Breast epithelium (tissue), 4 donors: ENCODE measurements at places on chromosomes 11 and 22. TPM values are rescaled to one million over a fixed set of nuclear protein-coding genes. Genes with fewer than 3 reads are reported as not detected.

- no peaks in the 10 kb centered on the region for H3K36me3 ChIP-seq
- no peaks in the 10 kb centered on the region for H3K27me3 ChIP-seq
- peak; percentile 18 for DNase-seq
- H3K27ac ChIP-seq, result no peak overlapping the region
- H3K4me3 ChIP-seq, result no peak overlapping the region
Observed at GRCh38 chr22:35310556-35311550, 11.2 kb downstream of the TOM1 start.

- no peaks in the 10 kb centered on the region for H3K36me3 ChIP-seq
- peak overlapping the region; percentile 87 for H3K27ac ChIP-seq
- H3K27me3 ChIP-seq, result no peaks in the 10 kb centered on the region
- no peak overlapping the region for H3K4me3 ChIP-seq
Observed at GRCh38 chr11:2912498-2912897, 16.7 kb downstream of the PHLDA2 start.

DNA sequence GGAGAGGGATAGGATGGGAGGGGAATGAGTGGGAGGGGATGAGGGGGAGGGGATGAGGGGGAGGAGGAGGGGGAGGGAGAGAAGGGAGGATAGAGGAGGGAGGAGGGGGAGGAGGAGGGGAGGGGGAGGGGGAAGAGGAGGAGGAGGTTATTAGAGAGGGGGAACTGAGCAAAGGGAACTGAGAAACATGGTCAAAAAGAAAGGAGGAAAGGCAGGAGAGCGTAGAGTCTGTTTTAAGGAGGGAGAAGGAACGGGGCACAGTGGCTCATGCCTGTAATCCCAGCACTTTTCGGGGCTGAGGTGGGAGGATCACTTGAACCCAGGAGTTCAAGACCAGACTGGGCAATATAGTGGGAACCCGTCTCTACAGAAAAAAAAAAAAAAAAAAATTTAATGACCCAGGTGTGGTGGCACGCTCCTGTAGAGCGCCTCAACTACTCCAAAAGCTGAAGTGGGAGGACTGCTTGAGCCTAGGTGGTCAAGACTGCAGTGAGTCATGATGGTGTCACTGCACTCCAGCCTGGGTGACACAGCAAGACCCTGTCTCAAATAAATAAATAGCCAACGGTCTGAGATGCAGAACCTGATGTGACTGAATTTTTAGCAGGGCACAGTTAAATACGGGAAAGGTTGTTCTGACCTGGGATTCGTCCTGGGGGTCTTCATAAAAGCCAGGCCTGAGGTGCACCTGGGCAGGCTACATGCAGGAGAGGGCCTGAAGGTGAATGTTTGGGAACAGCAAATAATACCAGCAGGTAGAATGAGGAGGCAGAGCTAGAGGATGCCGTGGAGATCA, 4.0 kb downstream of the B3GNT6 start:
- no peaks in the 10 kb centered on the region for H3K36me3 ChIP-seq
- H3K4me1 ChIP-seq, result no peaks in the 10 kb centered on the region
- no peak for DNase-seq
- H3K27ac ChIP-seq, result no peak overlapping the region
- H3K27me3 ChIP-seq, result peaks cover 36% of the 10 kb centered on the region
- H3K4me3 ChIP-seq, result no peak overlapping the region

DNA sequence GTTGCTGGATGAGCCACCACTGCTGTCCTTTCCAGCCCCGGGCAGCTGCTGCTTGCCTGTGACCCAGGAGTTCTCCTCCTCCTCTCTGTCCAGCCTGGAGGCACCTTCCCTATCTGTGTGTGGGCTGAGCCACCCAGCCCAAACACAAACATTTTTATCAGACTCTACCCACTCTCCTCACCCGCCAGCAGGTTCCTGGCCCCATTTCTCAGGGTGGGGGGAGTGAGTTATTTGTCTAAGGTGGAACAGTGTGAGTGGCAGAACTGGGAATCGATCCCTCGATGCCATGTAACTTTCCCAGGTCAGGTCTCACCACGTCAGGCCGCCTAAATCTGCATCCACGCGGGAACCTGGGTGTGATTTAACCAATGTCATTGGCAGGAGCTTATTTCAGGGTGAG, 20.8 kb upstream of the SMIM38 start:
- H3K4me3 ChIP-seq, result no peak overlapping the region
- H3K4me1 ChIP-seq, result no peaks in the 10 kb centered on the region
- H3K27me3 ChIP-seq, result no peaks in the 10 kb centered on the region
- H3K36me3 ChIP-seq, result no peaks in the 10 kb centered on the region

C22orf42 gene
- total RNA-seq, result not detected

- no peak for DNase-seq
- H3K4me1 ChIP-seq, result no peaks in the 10 kb centered on the region
- H3K27me3 ChIP-seq, result no peaks in the 10 kb centered on the region
- H3K27ac ChIP-seq, result peak overlapping the region; percentile 12
- H3K36me3 ChIP-seq, result no peaks in the 10 kb centered on the region
Observed at GRCh38 chr11:118211006-118211405, 13.8 kb downstream of the JAML start.

HEPHL1 gene
- total RNA-seq, result not detected

DNA sequence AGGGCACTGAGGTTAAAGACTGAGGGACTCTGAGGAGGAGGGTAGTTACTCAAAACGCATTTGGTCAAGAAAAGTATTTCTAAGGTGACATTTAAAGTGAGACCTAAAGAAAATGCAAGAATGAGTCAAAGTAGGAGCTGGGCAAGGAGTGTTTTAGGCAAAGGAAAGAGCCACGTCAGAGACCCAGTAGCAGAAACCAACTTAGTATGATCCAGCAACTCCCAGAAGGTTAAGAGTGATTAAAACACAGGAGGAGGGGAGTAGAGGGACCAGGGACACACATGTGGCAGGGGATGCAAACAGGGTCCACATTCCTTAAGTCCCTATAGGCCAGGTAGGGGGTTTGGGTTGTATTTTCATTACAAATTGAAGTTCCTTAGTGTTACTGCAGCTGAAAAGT, 24.3 kb upstream of the CCDC34 start:
- no peaks in the 10 kb centered on the region for H3K4me1 ChIP-seq
- no peak overlapping the region for H3K4me3 ChIP-seq
- H3K27ac ChIP-seq, result no peak overlapping the region
- no peaks in the 10 kb centered on the region for H3K36me3 ChIP-seq
- DNase-seq, result no peak

DNA sequence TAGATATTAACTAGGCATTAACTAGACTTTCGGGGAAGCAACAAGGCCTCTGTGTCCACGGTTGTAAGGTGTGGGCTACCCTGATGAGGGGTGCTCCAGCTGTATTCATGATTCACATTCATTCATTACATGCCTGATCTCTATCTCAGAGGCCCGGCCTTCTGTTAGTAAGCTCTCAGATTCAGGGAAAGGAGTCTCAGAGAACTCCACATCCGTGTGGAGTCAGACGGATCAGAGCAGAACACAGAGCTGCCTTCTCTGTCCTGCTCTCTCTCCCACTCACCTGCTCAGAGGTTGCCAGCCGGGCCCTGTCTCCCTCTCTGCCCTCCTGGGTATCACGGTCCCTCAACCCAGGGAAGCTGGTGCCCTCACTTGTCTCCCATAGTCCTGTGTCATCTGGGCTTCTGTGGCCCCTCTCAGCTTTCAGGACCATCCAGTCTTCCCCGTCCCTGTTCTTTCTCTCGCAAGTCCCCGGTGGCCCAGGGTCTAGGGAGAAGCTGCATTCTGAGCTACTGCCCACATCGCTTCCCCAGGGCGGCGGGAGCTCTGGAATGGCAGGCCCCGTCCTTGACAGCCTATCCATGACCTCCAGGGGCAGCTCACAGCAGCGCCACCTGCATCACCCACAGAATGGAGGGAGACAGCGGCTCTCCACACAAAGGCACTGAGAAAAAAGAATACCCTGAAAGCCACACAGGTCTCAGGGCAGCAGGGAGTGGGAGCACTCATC, 4.3 kb downstream of the TP53AIP1 start:
- no peak for DNase-seq
- no peak overlapping the region for H3K27ac ChIP-seq
- H3K36me3 ChIP-seq, result no peaks in the 10 kb centered on the region
- no peaks in the 10 kb centered on the region for H3K4me1 ChIP-seq

GRCh38 chr11:128519338-128519737, 68.0 kb downstream of the ETS1 start:
- peaks cover 11% of the 10 kb centered on the region for H3K4me1 ChIP-seq
- peak overlapping the region; percentile 56 for H3K27ac ChIP-seq
- H3K27me3 ChIP-seq, result no peaks in the 10 kb centered on the region
- DNase-seq, result no peak
- H3K36me3 ChIP-seq, result no peaks in the 10 kb centered on the region

DNA sequence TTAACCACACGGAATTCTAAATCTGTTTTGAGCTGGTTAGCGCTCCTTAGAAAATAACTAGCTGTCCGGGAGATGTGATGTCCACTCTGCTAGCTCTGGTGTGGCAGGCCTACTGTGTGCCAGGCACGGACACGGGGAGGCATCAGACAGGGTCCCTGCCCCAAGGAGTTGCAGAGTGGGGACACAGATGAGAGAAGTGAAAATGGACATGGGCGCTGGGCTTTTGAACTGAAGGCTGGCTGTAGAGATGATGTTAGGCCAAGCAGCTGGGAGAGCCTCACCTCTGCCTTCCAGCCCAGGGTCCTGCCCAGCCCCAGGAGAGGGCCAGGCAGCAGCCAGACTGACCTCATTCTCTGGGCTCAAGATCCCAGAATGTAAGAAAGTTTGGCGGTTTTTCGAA, 368.6 kb downstream of the CTTN start:
- no peak overlapping the region for H3K27ac ChIP-seq
- H3K4me3 ChIP-seq, result no peak overlapping the region
- no peaks in the 10 kb centered on the region for H3K4me1 ChIP-seq
- H3K27me3 ChIP-seq, result no peaks in the 10 kb centered on the region

DNA sequence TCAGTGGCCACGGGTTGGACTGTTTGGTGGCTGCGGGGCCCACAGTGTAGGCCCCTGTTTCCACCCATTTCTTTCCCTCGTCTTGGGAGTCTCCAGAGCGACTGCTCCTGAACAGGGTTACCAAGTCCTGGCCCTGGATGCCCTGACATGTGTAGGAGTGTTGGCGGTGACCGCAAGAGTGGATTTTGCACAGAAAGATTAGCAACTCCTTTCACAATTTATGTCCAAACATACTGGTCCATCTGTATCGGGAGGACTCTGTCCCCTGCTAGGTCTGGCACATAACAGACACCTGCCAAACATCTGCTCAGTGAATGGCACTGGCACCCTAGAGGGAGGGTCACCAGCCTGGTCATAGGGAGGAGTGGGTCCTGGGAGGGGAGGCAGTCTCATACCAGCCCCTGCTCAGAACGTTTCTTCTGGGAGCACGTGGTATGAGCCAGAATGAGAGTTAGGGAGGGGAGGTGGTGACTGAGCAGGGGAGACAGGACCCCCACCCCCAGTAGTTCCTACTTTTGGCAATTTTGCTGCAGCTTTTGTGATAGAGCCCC, 3.4 kb upstream of the APOA1 start:
- no peaks in the 10 kb centered on the region for H3K36me3 ChIP-seq
- H3K27ac ChIP-seq, result no peak overlapping the region
- DNase-seq, result no peak

DNA sequence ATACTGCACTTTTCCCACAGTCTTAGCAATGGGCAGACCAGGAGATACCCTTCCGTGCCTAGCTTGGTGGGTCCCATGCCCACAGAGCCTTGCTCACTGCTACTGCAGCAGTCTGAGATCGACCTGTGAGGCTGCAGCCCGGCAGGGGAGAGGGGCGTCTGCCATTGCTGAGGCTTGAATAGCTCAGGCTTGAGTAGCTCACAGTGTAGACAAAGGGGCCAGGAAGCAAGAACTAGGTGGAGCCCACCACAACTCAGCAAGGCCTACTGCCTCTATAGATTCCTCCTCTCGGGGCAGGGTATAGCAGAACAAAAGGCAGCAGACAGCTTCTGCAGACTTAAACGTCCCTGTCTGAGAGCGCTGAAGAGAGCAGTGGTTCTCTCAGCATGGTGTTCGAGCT, 118.1 kb downstream of the BARX2 start:
- no peak overlapping the region for H3K27ac ChIP-seq
- H3K4me3 ChIP-seq, result no peak overlapping the region
- H3K36me3 ChIP-seq, result no peaks in the 10 kb centered on the region

- no peak overlapping the region for H3K4me3 ChIP-seq
- DNase-seq, result no peak
- H3K27ac ChIP-seq, result no peak overlapping the region
- no peaks in the 10 kb centered on the region for H3K36me3 ChIP-seq
Observed at GRCh38 chr11:125347261-125347585, 148.8 kb downstream of the FEZ1 start.

CTSW gene
- 1.9 TPM for total RNA-seq

DNA sequence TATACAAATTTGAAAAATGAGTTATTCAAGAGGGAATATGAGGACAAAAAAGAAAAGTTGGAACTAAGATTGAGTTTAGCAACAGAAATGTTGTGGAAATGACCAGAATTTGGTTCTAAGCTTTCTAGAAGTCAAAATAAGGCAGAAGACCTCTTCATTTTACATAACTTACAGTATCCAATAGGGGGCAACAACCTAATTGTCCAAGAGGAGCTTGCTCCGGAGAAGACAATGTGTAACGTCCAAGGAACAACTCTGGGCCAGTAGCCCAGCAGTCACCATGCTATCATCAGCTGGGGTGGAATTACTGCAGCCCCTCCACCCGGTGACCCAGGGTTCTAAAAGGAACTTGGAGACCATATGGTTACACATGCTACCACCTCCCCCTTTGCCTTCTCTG, 14.1 kb downstream of the CNTF start:
- H3K27me3 ChIP-seq, result no peaks in the 10 kb centered on the region
- no peaks in the 10 kb centered on the region for H3K4me1 ChIP-seq
- H3K27ac ChIP-seq, result no peak overlapping the region
- H3K36me3 ChIP-seq, result no peaks in the 10 kb centered on the region
- no peak overlapping the region for H3K4me3 ChIP-seq
- DNase-seq, result no peak

DDI1 gene
- not detected for total RNA-seq

DNA sequence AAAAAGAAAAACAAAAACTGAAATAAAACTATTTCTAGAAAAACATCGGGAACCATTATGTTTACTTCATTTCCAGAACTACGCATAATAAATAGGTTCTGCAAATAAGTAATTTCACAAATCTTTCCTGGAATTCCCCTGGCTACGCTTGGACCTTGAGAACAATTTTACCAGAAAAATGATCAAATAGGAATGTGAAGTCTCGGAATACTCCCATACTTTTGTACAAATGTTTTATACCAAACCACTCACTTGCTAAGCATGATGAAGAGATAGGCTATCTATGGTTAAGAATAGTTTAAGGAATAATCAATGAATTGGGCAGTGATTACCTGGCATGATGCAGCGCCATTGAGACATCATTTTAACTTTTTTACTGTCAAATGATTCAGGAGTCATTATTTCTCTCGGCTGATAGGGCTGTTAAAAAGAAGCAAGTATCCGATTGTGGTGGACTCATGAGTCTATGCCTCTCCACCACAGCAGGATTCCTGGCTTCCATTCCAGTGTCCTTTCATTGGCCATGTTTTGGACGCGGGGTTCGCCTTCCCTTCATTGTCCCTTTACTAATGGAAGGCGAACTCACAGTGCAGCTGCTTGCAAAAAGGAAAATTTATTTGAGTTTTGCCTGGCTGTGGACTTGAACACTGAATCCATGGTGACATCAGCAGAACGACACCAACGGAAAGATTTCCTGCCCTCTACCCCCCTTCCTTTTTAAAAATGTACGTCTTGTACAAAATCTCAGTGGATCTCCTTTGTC, 39.9 kb upstream of the BLID start:
- peak overlapping the region; percentile 56 for H3K4me3 ChIP-seq
- DNase-seq, result no peak
- no peaks in the 10 kb centered on the region for H3K27me3 ChIP-seq
- peak overlapping the region; percentile 89 for H3K27ac ChIP-seq
- H3K36me3 ChIP-seq, result no peaks in the 10 kb centered on the region
- peaks cover 5% of the 10 kb centered on the region for H3K4me1 ChIP-seq

GRCh38 chr11:61908730-61909316, 8.5 kb downstream of the RAB3IL1 start:
- no peaks in the 10 kb centered on the region for H3K36me3 ChIP-seq
- no peak for DNase-seq
- no peak overlapping the region for H3K4me3 ChIP-seq
